Substantia nigra (tissue), 51 donors: ENCODE measurements at places on chromosomes 12 and 14.

- DNase-seq = no peak
These were observed 706.2 kb downstream of the GALC start for GRCh38 chr14:87286826-87287225.

DNA sequence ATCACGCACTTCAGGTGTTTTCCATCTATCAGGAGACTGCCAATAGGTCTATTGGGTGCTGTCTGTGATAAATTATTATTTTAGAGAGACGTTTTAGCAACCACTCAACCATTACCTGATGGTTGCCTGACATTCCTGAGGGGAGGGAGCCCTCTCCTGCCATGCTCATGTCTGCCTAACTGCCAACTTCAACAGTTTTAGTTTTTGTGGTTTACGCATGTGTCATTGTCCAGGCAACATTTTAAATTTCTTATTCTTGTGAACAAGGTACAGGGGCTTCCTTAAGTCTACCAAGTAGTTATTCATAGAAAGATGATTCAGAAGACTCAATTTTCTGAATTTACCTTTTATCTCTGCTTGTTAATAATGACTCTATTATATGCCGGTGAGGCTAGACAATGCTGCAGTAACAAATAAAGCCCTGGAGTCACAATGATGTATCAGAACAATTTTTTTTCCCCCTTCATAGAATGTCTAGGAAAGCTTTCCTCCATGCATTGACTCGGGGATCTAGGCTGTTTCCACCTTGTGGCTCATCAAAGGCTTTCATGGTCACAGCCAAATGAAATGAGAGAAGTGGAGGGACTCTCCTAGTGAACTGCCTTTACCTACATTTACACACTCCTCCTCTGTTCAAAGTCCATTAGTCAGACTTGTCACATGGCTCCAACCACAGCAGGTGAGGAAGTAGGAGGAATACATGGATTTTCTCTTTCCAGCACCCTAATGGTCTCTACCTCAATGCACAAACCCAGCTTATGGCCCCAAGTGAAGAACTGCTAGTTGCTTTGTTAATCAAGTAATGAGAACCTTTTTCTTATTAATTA is 225.8 kb downstream of the CRADD start:
- no peak for DNase-seq

DNA sequence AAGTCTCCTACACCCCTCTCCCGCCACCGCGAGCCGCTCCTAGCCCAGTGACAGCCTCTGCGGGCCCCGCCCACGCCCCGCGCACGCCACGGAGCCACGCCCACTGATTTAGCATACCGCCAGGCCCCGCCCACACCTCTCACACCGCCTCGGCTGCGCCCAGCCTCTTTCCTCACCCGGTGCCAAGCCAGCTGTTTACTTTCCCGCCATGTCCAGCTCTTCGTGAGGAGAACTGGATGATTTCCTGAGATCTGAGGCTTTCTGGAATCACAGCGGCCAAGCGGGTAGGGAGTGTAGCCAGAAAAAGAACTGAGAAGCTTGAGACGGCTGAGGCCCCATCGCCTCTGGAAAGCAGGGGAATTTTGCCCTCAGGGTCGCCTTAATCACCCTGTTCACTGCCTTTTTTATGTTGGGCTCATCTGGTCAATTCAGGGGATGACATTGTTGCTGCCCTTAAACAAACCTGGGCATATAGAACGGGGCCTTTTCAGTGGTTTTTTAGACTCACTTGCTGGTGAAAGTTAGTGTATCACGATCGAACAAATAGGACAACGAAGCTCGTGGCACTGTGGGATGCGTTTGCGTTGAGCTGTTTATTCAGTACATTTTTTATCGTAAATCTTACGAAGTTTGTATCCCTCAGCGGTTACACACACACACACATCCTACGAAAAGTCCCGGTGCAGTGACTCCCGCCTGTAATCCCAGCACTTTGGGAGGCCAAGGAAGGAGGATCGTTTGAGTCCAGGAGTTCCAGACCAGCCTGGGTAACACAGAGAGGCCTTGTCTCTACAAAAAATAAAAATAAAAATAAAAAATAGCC is at the start of gene RNF212B:
RNF212B (plus strand) TSS at position 165 of the 823 bp plus-strand sequence. CDS start 2,410 bp downstream, outside the sequence.
- DNase-seq = peak; percentile 16

DNA sequence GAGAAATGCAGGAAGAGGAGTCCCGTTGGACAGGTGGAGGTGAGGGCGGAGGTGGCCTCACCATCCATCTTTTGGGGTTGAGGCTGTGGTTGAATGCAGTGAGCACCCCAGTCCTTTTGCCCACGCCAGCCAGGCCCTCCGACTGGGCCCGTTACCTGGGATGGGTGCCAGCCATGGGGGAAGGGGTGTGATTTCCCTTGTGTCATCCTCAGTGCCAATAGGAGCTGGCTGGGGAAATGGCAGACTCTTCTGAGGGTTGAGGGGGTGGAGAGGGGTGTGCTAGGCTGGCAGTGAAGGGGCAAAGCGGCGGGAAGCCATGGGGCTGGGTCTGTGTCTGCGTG is 9.6 kb downstream of the KCNH3 start:
- DNase-seq = no peak

GRCh38 chr14:89524990-89525667 is 108.1 kb upstream of the FOXN3 start:
- no peak for DNase-seq

- no peak for DNase-seq
These were observed 12.8 kb downstream of the DIP2B start for GRCh38 chr12:50517421-50518048.
